ENCODE measurements at places on chromosomes 2 and 18.

GRCh38 chr18:26960911-26961310 lies 95.4 kb upstream of the AQP4 start:
- no peak for DNase-seq

GRCh38 chr2:231720292-231720986 lies 12.1 kb downstream of the PTMA start:
- no peak for DNase-seq

- no peak for DNase-seq
Measured at GRCh38 chr18:75915941-75916623, 488.6 kb upstream of the SMIM21 start.

DNA sequence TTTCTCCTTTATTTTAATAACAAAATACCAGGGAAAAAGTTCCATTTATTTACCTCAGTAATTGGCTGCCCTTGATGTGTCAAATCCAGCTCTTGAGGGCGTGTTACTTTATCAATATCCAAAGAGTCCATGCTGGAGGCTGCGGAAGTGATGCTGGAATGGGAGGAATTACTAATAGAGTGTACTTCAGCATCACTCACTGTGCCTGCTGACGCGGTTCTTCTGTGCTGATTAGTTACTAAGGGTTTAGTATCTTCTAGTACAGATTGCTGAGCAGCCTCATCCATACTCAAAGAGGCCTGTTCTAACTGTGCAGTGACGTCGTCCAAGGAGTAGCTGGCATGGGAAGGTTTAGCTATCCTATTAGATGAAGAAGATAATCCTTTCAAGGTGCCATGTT lies 45.6 kb downstream of the RAPH1 start:
- DNase-seq, result no peak

DNA sequence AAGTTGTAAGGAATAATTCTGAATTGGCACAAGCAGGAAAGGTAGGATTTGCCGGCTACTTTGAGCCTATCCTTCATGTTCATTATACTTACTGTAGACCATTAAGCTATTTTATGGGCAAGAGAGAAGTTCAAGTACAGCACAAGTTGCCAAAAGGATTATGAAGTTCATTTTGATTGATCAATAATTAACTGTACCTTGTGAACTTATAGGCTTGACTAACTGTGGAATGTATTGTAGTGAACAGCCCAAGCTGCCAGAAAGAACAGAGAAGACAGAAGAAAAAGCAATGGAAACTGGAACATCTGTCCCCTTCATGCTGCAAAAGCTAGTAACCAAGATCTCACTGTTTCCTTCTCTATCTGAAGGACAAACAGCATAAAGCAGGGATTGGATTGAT lies 810.1 kb upstream of the ZEB2 start:
- no peak for DNase-seq

DNA sequence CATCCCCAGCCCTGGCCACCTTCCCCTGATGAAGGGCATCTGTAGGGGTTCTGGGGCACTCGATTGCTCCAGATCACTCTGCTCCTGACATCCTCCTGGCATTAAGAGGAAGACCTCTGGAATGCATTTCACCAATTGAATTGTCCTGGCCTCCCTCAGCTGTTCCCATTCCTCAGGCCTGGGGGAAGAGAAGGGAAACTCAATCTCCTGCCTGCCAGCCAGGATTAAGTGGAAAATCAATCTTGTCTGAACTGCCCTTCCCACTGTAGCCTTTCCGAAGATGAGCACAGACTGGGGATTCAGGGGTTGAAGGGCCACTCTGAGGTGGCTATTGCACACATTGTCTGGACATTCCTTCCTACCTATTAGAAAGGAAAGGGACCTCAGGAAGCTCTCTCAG lies 99.8 kb downstream of the ALK start:
- DNase-seq, result no peak

GRCh38 chr2:239187464-239188253 lies 213.2 kb downstream of the HDAC4 start:
- DNase-seq, result no peak

DNA sequence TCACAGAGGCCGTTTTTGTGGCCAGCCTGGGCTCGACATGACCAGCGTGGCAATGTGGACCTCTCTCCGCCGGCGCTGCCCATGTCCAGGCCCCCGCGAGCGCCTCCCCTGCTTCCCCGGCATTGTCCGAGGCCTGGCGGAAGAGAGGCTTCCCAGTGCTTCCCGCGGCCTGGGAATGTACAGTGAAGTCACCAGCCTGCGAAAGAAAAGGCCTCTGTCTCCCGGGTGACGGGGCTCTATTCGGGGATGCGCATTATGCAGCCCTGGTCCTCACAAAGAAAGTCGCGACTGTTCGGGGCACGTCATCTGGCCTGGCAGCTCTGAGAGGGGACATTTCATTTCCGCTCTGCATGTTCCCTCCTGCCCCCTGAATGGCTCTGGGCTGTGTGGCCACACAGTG lies 109.2 kb upstream of the AGAP1 start:
- no peak for DNase-seq

GRCh38 chr18:36160959-36161371 lies 26.3 kb upstream of the MOCOS start:
- DNase-seq, result no peak

GRCh38 chr2:240302933-240303595 lies 132.4 kb upstream of the GPC1 start:
- no peak for DNase-seq

GRCh38 chr2:60413069-60413813 lies 140.2 kb downstream of the BCL11A start:
- no peak for DNase-seq

DNA sequence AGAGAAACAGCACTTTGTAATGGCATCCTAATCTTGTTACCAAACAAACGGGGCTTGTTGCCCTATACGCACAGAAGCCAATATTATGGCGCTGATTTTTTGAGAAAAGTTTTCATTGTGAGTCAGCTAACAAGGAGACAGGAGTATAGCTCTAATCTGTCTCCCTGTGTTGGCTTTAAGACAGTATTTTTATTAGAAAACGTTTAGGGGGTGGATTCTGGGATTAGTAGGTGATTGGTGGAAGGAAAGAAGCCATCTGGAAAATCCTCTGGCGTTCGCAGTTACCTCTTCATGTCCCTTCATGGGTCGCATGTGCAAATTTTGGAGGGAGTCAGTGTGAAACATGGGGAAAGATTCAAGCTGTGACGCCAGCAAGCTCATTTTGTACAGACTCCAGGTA lies 698 bp upstream of the TMEM237 start:
- no peak for DNase-seq

DNA sequence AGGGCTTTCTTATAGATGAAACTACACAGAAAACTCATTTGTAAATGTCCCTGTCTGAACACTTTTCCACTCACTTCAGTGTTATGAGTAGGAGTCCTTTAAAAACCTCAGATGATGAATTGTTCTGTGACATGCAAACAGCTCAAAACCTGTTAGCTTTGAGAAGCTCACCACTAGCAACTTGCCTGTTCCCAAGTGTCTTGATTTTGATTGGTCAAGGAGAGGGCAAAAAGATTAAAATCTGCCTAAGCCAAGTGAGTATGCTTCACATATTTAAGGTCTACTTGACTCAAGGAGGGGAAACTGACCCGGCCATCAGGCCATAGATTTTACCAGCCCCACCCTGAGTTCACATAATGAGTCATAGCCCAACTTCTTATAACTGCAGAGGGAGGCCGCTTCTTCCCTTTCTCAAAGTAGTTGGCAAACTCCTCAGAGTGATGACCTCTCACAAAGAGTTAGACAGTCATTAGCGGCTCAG lies 45.2 kb upstream of the MEIS1 start:
- DNase-seq, result no peak

DNA sequence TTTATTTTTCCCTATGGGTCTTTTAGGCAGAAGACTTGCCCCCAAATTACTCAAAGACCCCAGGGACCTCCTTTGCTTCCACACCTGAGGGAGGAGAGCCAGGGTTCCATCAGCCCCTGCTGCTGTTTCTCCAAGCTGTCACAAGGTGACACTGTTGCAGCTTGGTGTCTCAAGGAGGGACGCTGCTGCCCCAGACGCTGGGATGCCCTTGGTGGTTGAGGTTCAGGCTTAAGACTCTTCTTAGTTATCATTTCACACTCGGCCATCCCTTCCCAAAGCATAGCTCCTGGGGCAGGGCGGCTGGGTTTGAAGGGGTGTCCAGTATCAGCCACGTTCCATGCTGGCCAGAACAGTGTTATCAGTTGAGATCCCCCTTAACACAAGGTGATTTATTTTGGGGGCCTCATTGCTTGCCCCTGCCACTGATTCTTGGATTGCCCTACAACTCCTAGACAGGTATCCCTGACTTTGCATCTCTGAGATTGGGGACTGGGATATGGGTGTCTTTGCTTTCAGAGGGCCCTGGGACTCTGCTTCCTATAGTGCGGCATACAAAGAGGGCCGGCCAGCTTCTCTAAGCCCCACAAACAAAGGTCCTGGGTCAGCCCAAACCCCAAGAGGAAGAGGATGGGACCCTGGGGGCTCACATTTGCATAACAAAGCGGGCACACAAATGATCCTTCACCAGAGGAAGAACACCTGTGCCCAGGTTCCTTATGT lies 22.7 kb downstream of the GPR55 start:
- DNase-seq, result no peak

GRCh38 chr2:199465988-199466691 lies 8.4 kb upstream of the SATB2 start:
- no peak for DNase-seq

DNA sequence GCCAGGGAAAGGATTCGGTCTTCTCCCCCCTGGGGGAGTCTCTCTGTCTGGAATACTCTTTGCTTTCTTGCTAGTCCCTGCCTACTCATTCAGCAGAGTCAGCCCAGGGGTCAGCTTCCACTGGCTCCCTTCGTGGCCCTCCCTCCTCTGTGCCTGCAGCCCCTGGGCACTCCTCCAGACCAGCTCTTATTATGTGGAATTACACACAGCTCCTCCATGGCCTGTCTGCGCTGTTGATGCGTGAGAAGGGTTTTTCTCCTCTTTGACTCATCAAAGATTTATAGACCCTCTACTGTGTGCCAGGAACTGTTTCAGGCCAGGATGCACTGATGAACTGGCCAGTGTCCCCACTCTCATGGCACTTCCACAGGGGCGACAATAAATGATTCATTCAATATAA lies 44.4 kb downstream of the ST8SIA5 start:
- DNase-seq, result no peak

DNA sequence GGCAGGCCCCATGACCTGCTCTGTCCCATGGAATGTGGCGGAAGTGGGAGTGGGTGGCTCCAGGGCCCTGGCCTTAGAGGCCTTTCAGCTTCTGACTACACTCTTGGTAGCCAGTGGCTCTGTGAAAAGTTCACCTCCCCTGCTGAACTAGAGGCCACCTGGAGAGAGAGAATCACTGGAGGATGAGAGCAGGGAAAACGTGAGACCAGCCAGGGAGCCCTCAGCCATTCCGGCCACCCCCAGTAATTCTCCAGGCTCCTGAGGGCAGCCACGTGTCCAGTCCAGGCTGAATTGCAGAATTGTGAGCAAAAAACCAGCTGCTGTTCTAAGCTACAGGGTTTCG lies 10.5 kb downstream of the COLEC12 start:
- DNase-seq, result no peak

- no peak for DNase-seq
Measured at GRCh38 chr2:18896125-18896764, 306.9 kb upstream of the NT5C1B start.

GRCh38 chr2:145108959-145109710 lies 589.2 kb upstream of the ZEB2 start:
- DNase-seq, result no peak

DNA sequence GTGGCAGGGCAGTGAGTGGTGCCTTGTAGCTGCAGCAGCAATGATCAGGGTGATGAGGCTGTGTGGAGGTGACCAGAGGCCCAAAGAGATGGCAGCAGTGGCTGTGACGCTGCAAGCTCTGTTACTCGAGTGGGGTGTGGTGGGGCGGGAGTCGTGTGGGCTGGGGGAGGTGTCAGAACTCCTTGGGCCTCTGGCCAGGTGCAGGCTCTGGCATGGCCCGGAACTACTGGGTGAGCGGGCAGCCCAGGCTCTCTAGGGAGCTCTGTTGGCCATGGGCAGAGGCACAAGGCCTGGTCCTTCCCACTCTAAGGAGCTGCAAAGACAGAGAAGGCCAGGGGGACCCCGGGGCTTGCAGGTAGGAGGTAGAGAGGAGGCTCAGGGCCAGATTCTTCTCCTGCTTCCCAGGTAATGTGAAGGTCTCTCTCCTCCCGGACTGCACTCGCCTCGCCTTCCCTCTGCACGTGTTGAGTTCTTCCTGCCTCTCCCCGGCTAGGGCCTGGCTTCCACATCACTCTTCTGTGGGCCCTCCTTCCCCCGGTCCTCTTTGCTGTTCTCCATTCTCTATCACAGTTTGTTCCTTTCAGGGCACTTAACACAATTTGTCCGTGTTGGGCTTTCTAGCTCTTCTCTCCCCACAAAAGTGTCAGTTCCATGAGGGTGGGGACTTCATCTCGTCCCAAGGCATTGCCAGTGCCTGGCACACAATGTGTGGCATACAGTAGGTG lies 114.8 kb downstream of the MCFD2 start:
- DNase-seq, result no peak

GRCh38 chr2:120857931-120858330 lies 122.3 kb downstream of the GLI2 start:
- no peak for DNase-seq

GRCh38 chr2:188897096-188897495 lies 77.1 kb upstream of the COL3A1 start:
- no peak for DNase-seq

GRCh38 chr2:155364766-155365165 lies 666.3 kb downstream of the KCNJ3 start:
- DNase-seq, result no peak

- no peak for DNase-seq
Measured at GRCh38 chr2:236702657-236703372, 133.2 kb downstream of the ACKR3 start.

DNA sequence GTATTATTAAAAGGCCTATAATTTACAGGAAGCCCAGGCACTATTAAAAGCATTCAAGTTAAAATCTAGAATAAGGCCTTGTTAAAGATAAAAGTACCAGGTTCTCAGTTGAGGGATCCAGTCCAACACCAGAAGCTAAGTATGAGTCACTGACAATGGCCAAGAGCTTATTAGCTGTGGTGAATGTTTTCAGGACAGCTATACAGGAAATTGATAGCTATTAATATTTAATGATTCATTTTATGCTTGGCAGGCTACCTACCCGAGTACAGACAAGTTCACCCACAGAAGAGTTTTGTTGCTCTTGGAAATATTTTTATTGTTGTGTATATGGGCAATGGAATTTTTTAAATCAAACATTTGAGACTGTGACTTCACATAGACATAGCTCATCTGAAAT lies 729.6 kb upstream of the ZNF804A start:
- DNase-seq, result no peak

GRCh38 chr2:11566383-11566782 lies 32.5 kb downstream of the GREB1 start:
- no peak for DNase-seq

DNA sequence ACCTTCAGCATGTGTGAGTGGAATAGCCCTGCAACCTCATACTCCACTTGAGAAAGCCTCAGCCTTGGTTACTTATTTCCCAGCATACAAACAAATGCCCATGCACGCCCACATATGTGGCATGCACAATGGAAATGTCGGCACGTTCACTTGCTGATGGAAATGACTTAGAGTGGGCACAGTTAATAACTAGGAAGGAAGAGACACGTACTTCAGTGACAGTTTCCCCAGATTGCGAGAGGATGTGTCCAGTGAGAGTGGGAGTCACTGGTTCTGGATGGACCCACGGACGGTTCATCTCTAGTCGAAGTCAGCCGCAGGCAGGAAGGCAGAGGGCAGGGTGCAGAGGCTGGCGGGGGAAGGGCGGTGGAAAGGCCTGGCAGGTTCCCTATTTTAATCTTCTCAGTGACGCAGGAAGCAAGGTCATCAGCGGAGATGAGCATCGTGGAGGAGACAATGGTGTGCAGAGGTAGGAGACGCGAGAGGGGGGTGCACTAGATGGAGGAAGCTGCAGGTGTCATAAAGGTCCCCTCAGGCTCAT lies 350.7 kb upstream of the MYT1L start:
- no peak for DNase-seq

All from stimulated activated CD8-positive, alpha-beta memory T cell treated with anti-CD3 and anti-CD28 coated beads, Interleukin-7, amount 100 ng/mL, for 24 hours (primary cell).